ENCODE measurements at places on chromosomes 3 and 15. TPM values are rescaled to one million over a fixed set of nuclear protein-coding genes. Genes with fewer than 3 reads are reported as not detected.

OR5K2 gene
- not detected for total RNA-seq

GHSR gene
- total RNA-seq: not detected

DNA sequence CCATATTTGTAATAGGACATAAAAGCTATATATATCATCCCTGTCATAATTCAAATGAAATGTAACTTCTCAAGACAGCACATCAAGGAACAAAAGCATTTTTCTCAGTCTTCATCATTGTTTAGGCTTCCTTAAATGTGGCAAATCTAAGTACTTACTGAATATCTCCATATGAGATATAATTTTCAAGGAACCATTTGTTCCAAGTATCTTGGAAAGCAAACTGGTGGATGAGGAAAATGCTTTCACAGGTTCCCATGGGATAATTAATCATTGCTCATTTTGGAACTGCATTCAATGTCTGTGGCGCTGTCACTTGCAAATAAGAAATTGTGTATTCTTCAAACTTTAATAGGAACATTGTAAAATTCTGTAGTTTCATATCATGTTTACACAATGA is 52.6 kb upstream of the ZNF385D start:
- no peaks in the 10 kb centered on the region for H3K4me1 ChIP-seq
- no peaks in the 10 kb centered on the region for H3K36me3 ChIP-seq
- no peaks in the 10 kb centered on the region for H3K27me3 ChIP-seq
- no peak overlapping the region for H3K4me3 ChIP-seq
- DNase-seq: no peak
- H3K27ac ChIP-seq: no peak overlapping the region

POC1A gene
- total RNA-seq: 31.3 TPM

GRCh38 chr3:193491026-193491425 is 63.7 kb downstream of the ATP13A4 start:
- H3K27me3 ChIP-seq: no peaks in the 10 kb centered on the region
- H3K4me1 ChIP-seq: no peaks in the 10 kb centered on the region
- no peak for DNase-seq
- H3K36me3 ChIP-seq: no peaks in the 10 kb centered on the region
- H3K27ac ChIP-seq: no peak overlapping the region

LRRC31 gene
- total RNA-seq: not detected

DNA sequence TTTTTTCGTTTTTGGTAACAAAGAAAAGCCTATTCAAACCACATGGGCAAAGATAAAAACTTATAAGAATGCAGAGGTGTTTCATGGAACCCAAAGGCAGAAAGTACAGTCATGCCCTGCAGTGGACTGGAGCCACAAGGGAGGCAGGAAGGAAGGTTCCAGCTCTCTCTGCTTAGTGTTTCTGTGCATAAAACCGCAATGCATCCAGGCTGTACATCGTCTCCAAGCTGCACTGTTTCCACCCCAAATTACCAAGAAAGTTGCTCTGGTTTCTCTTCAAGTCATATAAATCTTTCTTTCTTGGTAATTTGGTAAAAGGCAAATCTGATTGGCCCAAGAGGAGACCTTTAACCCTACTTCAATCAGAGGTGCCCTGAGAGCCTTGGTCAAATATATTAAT is 15.8 kb downstream of the TRAT1 start:
- no peaks in the 10 kb centered on the region for H3K4me1 ChIP-seq
- no peaks in the 10 kb centered on the region for H3K27me3 ChIP-seq
- no peak overlapping the region for H3K4me3 ChIP-seq
- no peak for DNase-seq
- H3K27ac ChIP-seq: no peak overlapping the region

DNA sequence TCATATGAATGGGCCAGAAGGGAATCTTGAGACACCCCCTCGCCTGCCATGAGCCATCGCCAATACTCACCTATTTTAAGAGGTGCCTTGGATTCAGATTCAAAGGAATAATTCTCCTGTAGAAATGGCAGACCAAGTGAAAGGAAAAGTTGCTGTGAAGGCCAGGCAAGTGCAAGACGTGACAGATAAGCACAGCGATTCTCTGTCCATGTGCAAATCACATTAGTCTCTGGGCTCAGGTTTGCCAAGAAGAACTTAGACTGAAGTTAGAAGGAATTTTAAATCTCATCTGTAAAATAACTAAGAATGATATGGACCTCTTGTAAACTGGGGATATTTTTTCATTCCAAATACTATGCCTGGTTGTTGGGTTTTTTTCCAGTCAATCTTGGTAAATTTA is 173.6 kb downstream of the UACA start:
- H3K4me1 ChIP-seq: peaks cover 15% of the 10 kb centered on the region
- H3K36me3 ChIP-seq: peaks cover 18% of the 10 kb centered on the region
- no peak for DNase-seq
- peaks cover 16% of the 10 kb centered on the region for H3K27me3 ChIP-seq
- H3K4me3 ChIP-seq: no peak overlapping the region

GRCh38 chr15:78507831-78508160 is 419 bp downstream of the HYKK start:
- no peak overlapping the region for H3K27ac ChIP-seq
- H3K4me1 ChIP-seq: peaks cover 7% of the 10 kb centered on the region
- H3K36me3 ChIP-seq: no peaks in the 10 kb centered on the region
- H3K4me3 ChIP-seq: peak overlapping the region; percentile 90

EPB42 gene
- not detected for total RNA-seq

C3orf22 gene
- not detected for total RNA-seq

DNA sequence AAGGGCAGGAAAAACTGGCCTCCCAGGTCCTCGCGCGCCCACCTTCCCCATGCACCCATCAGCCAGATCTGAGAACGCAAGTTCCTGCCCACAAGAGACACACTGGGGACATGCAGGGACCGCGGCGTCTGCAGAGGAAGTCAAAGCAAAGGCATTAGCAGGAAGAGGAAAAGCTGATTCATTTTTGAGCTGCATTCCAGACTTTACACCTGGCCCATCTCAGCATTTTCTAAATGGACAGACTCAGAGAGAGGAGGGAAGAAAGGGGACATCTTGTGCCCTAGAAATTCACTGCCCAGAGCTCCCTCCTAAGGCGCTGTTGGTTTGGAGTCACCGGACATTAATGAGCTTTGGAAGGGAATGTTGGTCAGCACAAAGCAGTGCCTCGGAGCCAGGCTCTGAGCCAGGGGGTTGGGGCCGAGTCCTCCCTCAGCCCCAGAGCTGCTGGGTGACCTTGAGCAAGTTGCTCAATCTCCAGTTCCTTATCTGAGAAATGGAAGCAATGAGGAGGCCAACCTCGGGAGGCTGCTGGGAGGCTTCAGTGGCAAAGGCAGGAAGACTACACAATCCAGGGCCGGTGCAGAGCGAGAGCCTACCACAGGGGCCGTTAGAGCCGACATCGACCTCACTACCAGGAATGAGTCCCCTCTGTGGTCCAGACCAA is 150.5 kb upstream of the IQSEC1 start:
- H3K27ac ChIP-seq: peak overlapping the region; percentile 87
- DNase-seq: no peak
- no peak overlapping the region for H3K4me3 ChIP-seq

- H3K27me3 ChIP-seq: no peaks in the 10 kb centered on the region
- H3K4me3 ChIP-seq: no peak overlapping the region
- H3K36me3 ChIP-seq: no peaks in the 10 kb centered on the region
- no peak overlapping the region for H3K27ac ChIP-seq
Observed at GRCh38 chr15:58726867-58727266, 22.6 kb downstream of the ADAM10 start.
